ENCODE measurements at places on chromosomes 12 and 14. TPM values are rescaled to one million over a fixed set of nuclear protein-coding genes. Genes with fewer than 3 reads are reported as not detected.

The OR4K15 gene
- not detected for total RNA-seq

The KRT6C gene
- not detected for total RNA-seq

- no peak overlapping the region for H3K27ac ChIP-seq
- H3K27me3 ChIP-seq, result peaks cover 4% of the 10 kb centered on the region
- H3K4me3 ChIP-seq, result no peak overlapping the region
- H3K4me1 ChIP-seq, result no peaks in the 10 kb centered on the region
- DNase-seq, result no peak
Observed at GRCh38 chr12:49923035-49923644, 19.4 kb upstream of the FAIM2 start.

The SAMD4A gene
- total RNA-seq, result 6.4 TPM

DNA sequence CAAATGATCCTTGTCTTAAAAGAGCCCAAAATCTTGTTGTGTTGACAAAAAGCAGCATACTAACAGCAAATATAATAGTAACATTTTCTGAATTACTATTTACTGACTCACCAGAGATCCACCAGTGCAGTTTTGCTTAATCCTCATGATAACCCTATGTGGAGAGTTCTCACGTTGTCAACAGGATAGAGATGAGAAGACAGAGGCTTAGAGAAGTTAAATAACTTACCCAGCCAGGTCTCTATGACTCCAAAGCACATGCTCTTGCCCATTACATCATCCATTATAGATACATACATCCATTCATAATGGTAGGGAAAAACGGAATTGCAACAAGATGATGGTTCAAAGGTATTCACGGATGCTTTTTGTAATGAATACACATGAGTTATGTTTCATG, 111.9 kb downstream of the PAX9 start:
- DNase-seq, result no peak
- no peaks in the 10 kb centered on the region for H3K27me3 ChIP-seq
- no peak overlapping the region for H3K27ac ChIP-seq

The KRT75 gene
- total RNA-seq, result not detected

- H3K4me3 ChIP-seq, result no peak overlapping the region
- no peaks in the 10 kb centered on the region for H3K27me3 ChIP-seq
- no peaks in the 10 kb centered on the region for H3K36me3 ChIP-seq
Observed at GRCh38 chr14:19947413-19948090, 16.8 kb downstream of the OR4K1 start.

GRCh38 chr12:61412201-61412600, 848.0 kb upstream of the USP15 start:
- DNase-seq, result no peak
- H3K27me3 ChIP-seq, result no peaks in the 10 kb centered on the region
- H3K27ac ChIP-seq, result no peak overlapping the region
- H3K4me3 ChIP-seq, result no peak overlapping the region
- H3K4me1 ChIP-seq, result no peaks in the 10 kb centered on the region
- H3K36me3 ChIP-seq, result no peaks in the 10 kb centered on the region

DNA sequence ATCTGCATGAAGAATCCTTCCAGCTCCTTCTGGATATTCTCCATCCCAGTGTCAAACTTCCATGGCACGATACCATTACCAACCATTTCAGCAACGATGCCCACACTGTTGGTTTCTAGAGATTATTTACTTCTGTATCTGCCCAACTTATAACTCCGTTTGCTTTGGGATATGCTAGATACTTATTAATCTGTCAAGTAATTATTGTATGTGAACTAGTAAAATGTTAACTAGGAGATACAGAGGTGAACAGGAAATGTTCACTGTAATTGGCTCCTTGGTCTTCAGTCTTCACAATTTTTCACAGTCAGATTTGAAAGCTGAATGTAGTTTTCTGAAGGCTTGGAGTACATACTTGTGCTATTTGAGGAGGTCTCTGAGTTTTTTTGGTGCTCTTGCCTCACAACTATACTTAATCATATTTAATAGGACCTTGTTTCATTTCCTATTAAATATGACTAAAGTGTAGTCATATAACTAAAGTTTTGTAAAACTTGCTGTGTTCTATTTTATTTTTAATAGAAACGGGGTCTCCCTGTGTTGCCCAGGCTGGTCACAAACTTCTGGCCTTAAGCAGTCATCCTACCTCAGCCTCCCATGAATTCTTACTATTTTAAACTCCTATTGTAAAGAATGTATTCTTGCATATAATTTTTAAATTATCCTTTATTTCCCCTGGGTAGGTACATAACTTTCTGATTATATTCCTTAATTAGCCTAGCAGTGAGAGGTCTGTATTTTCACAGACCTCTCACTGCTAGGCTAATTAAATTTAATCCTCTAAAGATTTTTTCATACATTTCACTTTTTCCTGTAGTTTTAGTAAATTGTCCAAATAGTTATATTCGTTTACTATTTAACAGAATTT, 79.7 kb downstream of the FGD4 start:
- DNase-seq, result no peak
- H3K27ac ChIP-seq, result no peak overlapping the region
- no peaks in the 10 kb centered on the region for H3K36me3 ChIP-seq
- H3K27me3 ChIP-seq, result no peaks in the 10 kb centered on the region

GRCh38 chr12:108318472-108319275, 20.4 kb downstream of the CMKLR1 start:
- no peaks in the 10 kb centered on the region for H3K36me3 ChIP-seq
- peaks cover 3% of the 10 kb centered on the region for H3K4me1 ChIP-seq

GRCh38 chr12:22562036-22563028, 18.0 kb upstream of the C2CD5 start:
- no peaks in the 10 kb centered on the region for H3K4me1 ChIP-seq
- H3K27me3 ChIP-seq, result peaks cover 8% of the 10 kb centered on the region
- H3K4me3 ChIP-seq, result no peak overlapping the region
- no peak for DNase-seq

DNA sequence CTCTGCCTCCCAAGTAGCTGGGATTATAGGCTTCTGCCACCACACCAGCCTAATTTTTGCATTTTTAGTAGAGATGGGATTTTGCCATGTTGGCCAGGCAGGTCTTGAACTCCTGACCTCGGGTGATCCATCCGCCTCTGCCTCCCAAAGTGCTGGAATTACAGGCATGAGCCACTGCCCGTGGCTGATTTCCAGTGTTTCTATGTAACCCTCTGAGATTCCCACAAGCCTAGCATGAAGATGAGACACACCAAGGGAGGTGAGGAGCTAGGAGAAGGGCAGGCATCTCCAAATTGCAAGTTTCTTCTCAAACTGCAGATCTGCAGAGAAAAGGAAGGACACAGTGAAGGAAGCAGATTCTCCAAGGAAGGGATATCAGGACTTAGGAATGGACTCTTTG, 125.0 kb downstream of the CACNA1C start:
- H3K4me3 ChIP-seq, result no peak overlapping the region
- H3K4me1 ChIP-seq, result no peaks in the 10 kb centered on the region
- peaks cover 21% of the 10 kb centered on the region for H3K27me3 ChIP-seq
- DNase-seq, result no peak
- no peak overlapping the region for H3K27ac ChIP-seq

The SERPINA9 gene
- total RNA-seq, result 0.40 TPM

DNA sequence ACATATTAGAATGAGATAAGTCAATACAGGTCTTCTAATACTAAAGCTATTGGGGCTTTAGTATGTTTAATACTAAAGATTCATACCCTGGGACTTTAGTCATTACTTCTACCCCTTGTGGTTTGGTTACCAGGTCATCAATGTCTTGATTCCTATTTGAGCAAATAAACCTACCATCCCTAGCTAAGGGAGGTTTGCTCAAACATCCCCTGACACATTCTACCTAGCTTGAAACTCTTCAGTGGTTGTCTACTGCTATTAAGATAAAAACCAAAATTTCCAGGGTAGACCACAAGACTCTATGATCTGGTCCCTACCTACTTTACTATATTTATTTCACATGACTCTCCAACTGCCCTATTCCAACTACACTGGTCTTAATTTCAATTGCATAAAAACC, 7.3 kb upstream of the C2CD5 start:
- peaks cover 6% of the 10 kb centered on the region for H3K4me1 ChIP-seq
- no peak for DNase-seq
- no peak overlapping the region for H3K4me3 ChIP-seq
- H3K27me3 ChIP-seq, result no peaks in the 10 kb centered on the region

The C12orf50 gene
- 0.12 TPM for total RNA-seq

- H3K4me3 ChIP-seq, result no peak overlapping the region
- H3K4me1 ChIP-seq, result peaks cover 18% of the 10 kb centered on the region
- no peaks in the 10 kb centered on the region for H3K27me3 ChIP-seq
- peaks cover 6% of the 10 kb centered on the region for H3K36me3 ChIP-seq
- H3K27ac ChIP-seq, result no peak overlapping the region
Observed at GRCh38 chr12:123035841-123036240, 55.4 kb downstream of the ARL6IP4 start.

DNA sequence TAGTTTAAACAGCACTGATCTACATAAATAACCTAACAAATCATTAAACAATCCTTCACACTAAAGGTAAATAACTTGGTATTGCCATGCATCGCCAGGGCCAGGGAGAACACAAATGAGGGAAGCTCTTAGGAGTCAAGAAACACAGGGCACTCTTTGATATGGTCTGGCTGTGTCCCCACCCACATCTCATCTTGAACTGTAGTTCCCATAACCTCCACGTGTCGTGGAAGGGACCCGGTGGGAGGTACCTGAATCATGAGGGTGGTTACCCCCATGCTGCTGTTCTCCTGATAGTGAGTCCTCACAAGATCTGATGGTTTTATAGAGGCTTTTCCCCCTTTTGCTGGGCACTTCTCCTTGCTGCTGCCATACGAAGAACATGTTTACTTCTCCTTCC, 17.3 kb downstream of the TMEM132D start:
- H3K36me3 ChIP-seq, result no peaks in the 10 kb centered on the region
- H3K27ac ChIP-seq, result no peak overlapping the region
- H3K27me3 ChIP-seq, result no peaks in the 10 kb centered on the region

GRCh38 chr12:47766502-47767215, 6.4 kb upstream of the SLC48A1 start:
- H3K27ac ChIP-seq, result no peak overlapping the region
- H3K27me3 ChIP-seq, result no peaks in the 10 kb centered on the region
- H3K4me1 ChIP-seq, result peaks cover 9% of the 10 kb centered on the region
- H3K36me3 ChIP-seq, result no peaks in the 10 kb centered on the region

DNA sequence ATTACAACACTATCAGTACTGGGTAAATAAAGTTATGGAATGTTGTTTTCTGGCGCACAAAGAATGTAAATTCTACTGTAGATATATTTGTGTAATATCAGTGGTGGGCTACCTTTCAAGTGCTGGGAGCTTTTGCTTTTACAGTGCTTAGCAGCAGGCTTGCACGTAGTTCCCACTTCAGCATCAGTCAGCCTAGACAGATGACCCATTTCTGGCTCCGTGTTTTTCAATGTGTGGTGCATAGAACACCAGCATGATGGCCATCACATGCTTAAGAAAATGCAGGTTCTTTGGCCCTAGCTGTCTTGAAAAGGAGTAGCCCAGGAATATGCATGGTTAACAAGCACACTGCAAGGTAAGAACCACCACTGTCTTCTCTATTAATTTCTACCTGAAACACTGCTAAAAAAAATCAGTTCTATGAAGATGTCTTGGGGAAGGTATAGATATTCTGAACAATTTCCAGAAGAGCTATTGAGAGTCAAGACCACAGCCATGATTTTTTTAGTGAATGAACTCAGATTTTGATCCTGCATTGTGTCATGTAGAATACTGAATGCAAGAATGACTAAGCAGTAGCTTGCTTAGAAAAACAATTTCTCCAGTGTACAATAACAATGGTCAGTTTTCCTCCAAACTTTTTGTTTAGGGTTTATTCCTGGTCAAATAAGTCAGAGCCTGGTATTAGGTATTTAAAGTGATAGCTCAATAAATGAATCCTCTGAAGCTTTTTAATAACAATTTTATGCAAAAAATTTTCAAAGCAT, 195.7 kb downstream of the AKAP6 start:
- H3K27me3 ChIP-seq, result no peaks in the 10 kb centered on the region
- no peaks in the 10 kb centered on the region for H3K4me1 ChIP-seq
- no peak overlapping the region for H3K27ac ChIP-seq
- no peak overlapping the region for H3K4me3 ChIP-seq

GRCh38 chr12:47758834-47759690, at the start of gene RAPGEF3:
Gene RAPGEF3 (minus strand): TSS chr12:47758880. CDS start chr12:47758556, 324 bp downstream.
- no peaks in the 10 kb centered on the region for H3K36me3 ChIP-seq
- peak; percentile 64 for DNase-seq
- H3K4me3 ChIP-seq, result peak within 1 kb of the TSS; percentile 81
- H3K27ac ChIP-seq, result no peak within 1 kb of the TSS

DNA sequence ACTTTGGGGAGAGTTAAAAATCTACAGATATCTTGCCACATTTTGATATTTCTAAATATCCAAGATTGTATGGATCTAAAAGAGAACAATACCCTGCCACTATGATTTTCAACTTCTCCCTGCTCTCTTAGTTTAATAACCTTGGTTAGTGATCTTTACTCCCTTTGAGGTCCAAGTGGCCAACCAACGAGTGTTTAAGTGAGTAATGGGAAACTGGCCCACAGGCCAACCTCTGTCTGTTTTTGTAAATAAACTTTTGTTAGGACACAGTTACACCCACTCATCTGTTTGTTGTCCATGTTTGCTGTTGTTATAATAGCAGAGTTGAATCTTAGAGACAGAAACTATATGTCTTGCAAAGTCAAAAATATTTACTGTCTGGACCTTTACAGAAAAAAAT, 30.9 kb upstream of the NKX2-1 start:
- H3K4me1 ChIP-seq, result no peaks in the 10 kb centered on the region
- no peak for DNase-seq
- H3K36me3 ChIP-seq, result no peaks in the 10 kb centered on the region
- no peak overlapping the region for H3K27ac ChIP-seq
- H3K27me3 ChIP-seq, result peaks cover 2% of the 10 kb centered on the region

The KRT72 gene
- total RNA-seq, result not detected

DNA sequence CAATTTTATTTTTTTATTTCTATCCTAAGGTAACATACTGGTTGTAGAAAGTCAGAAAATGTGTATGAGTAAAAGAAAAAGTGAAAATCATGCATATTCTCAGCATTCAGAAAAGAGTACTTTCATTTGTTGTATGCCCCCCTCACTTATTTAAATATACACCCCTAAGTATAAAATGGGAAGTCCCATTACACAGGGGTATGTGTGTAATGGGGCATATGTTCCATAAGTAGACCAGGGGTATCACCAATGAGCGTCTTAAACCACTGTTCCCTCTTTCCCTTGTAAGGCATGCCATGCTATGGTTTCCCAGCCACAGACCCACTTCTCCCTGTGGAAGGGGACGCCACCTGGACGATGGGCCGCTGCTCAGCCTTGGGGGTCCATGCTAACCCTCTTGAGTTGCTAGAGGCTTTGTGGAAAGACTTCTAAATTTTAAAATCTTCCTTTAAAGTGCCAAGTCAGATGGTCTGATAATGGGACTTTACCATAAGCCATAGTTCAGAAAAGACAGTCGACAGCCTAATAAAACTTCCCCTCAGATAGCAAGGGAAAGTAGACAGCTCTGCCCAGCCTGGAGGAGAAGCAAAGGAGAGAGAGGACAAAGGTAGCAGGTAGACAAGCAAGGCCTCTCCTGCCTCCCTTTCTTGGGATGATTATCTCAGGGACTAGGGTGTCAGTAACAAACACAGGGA, 118.2 kb downstream of the ZFP36L1 start:
- peaks cover 25% of the 10 kb centered on the region for H3K36me3 ChIP-seq
- H3K4me1 ChIP-seq, result peaks cover 60% of the 10 kb centered on the region
- no peak overlapping the region for H3K4me3 ChIP-seq
- H3K27me3 ChIP-seq, result no peaks in the 10 kb centered on the region
